K562 (cell line): ENCODE measurements at places on chromosomes 4 and X. TPM values are rescaled to one million over a fixed set of nuclear protein-coding genes. Genes with fewer than 3 reads are reported as not detected.

RHOXF1 gene
- total RNA-seq, result not detected in 2 replicates

INTU gene
- 3.9 and 4.2 TPM in 2 replicates for total RNA-seq

PCDH7 gene
- total RNA-seq, result 0.04 TPM in 1 of 2 replicates, not detected in the other

GRCh38 chr4:67879486-67879885 lies 4.3 kb downstream of the TMPRSS11D start:
- H3K4me1 ChIP-seq, result no peaks in the 10 kb centered on the region
- H3K27me3 ChIP-seq, result no peaks in the 10 kb centered on the region
- H3K4me3 ChIP-seq, result no peak overlapping the region
- no peak overlapping the region for H3K27ac ChIP-seq
- no peak for DNase-seq

DNA sequence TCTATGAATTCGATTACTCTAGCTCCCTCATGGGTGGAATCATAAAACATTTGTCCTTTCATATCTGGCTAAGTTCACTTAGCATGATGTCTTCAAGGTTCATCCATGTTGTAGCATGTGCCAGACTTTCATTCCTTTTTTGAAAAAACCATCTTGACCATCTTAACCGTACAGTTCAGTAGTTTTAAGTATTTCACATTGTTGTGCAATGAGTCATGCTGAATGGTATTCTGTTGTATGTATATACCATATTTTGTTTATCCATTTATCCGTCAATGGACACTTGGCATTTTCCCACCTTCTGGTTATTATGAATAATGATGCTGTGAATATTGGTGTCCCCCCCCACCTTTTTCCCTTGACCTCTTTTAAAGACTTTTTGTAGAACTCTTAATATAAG lies 72.4 kb upstream of the TLR2 start:
- DNase-seq, result no peak
- H3K36me3 ChIP-seq, result peaks cover 59% of the 10 kb centered on the region
- H3K4me1 ChIP-seq, result no peaks in the 10 kb centered on the region
- H3K4me3 ChIP-seq, result no peak overlapping the region
- H3K27ac ChIP-seq, result no peak overlapping the region
